ENCODE measurements at places on chromosomes 1 and 21.

GRCh38 chr1:1665815-1666251 is 7.0 kb upstream of the CDK11B start:
- DNase-seq: no peak

GRCh38 chr1:19625291-19625937 is 18.7 kb upstream of the NBL1 start:
- DNase-seq: no peak

DNA sequence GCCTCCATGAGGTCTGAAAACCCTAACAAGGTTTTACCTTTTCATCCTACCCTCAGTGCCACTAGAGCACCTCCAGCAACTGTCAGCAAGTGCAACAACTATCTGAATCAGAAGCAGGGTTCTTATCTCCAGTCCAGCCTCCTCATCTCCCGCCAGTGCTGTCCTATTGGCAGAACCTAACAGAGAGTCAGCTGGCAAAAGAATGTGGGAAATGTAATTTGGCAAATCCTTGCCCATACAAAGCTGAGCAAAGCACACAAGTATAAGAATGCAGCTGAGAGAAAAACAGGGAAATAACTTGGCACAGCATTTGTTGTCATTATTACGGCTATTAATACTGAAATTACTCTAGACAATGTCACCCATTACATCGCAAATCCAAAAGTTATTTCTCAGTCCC is 124.2 kb downstream of the ATP6V1G3 start:
- DNase-seq: no peak

DNA sequence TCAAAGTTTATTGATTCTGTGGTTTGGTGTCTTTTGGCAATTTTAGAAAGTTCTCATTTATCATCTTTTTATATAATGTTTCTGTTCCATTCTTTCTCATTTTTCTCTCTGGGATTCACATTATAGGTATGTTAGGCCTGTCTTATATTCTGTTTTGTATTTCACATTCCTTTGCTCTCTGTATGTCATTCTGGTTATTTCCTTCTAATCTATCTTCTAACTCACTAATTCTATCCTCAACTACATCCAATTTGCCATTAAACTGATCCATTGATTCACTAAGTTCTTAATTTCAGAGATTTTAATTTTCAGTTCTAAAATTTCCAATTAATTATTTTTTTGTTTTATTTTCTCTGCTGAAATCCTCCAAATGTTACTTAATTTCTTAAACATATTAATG is 234.8 kb downstream of the FOXD2 start:
- DNase-seq: no peak

DNA sequence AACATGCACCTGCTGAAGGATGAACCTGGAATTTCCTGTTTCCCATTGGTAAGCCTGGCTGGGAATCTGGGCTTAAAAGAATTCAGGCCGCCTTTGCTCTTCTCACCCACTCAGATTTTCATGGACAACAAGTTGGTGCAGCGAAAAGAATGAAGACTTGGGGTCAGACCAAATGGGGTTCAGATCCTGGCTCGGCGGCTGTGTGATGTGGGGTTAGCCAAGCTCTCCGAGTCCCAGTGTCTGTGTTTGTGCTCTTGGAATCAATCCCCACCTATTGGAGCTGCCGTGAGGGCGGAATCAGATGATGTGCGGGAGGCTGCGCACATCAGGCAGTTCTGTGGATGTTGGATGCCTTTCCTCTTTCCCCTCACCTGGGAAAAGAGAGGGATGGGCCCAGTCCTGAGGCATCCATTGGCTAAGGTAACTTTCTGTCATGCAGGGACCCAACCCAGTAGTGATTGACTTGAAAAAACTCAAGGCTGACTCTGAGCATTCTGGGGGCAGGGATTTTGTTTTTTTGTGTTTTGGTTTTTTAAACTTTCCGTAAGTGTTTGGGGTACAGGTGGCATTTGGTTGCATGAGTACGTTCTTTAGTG is 228.3 kb downstream of the KAZN start:
- DNase-seq: no peak

GRCh38 chr1:150083907-150084306 is 16.3 kb downstream of the VPS45 start:
- DNase-seq: no peak

- DNase-seq: no peak
These were observed at the start of gene SPRR2A for GRCh38 chr1:153057375-153057774. TSS of gene SPRR2A (minus strand) at chr1:153057512. CDS start at chr1:153056735, 777 bp downstream.

- DNase-seq: no peak
These were observed 88.2 kb upstream of the GRIK1 start for GRCh38 chr21:30027986-30028385.

Data from hippocampal formation (tissue), 2 donors.